Iris pigment epithelial cell (primary cell): ENCODE measurements at places on chromosomes 4 and X.
A peak's percentile ranks its signal among the peaks of the same experiment; 100 is the strongest.

DNA sequence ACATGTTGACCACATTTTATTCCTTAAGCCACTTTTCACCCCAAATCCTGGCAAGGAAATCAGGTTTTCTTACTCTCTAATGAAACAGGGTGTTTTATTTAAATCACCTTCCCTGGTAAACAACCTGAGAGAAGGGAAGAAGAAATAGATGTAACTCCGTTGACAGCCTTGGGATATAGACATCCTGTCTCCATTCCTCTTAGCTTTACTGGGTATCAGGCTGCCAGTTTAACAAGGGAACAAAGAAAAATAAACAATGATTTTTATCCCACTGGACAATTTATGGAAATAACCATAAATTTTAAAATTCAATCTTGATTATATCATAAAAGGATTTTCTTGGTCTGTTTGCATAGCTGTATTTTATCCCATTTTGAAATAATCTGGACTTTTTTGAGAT, 49.2 kb downstream of the EDNRA start:
- no peak for DNase-seq

- no peak for DNase-seq
These were observed 373.6 kb downstream of the MID1IP1 start for GRCh38 chrX:39174772-39175417.

DNA sequence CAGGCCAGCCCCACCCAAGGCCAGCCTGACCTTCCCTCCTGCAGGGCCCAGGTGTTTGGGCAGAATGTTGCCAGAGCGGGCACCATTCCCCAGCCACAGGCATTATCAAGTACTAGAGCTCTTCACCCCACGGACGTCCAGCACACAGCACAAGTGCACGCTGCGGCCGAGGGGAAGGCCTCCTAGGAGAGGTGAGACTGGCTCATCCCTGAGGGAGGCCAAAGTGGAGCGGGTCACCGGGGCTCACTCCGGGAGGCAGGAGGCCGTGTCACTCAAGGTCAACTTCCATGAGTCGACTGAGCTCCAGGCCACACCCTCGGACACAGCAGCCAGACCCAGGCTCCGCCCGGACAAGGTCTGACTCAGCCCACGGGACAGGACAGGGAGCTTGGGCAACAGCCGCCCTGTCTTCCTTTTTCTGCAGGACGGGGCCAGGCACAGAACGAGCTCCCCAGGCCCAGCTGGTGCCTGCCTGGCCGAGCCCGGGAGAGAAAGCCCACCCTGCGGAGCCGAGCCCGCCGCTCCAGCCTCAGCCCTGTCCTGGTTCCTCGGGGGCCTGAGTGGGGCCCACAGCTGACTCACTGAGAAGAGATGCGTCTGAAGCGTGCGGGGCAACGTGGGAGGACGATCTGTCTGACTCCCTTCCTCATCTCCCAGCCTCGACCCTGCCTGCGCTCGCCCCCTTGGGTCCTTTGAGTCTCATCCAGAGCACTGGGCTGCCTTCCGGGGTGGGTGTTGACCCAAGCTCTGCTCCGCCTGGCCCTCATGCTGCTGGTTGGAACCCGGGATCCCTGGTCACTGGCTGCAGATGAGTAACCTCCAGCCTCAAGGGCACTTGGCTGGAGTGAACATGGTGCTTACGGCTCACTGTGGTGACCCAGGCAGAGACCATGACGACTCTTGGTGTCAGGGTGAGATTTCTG, 1.6 kb downstream of the SLC49A3 start:
- peak; percentile 94 for DNase-seq

- DNase-seq: no peak
These were observed 11.5 kb upstream of the TBC1D1 start for GRCh38 chr4:37879365-37879764.

- no peak for DNase-seq
These were observed 821.2 kb downstream of the RPA4 start for GRCh38 chrX:97704881-97705280.

DNA sequence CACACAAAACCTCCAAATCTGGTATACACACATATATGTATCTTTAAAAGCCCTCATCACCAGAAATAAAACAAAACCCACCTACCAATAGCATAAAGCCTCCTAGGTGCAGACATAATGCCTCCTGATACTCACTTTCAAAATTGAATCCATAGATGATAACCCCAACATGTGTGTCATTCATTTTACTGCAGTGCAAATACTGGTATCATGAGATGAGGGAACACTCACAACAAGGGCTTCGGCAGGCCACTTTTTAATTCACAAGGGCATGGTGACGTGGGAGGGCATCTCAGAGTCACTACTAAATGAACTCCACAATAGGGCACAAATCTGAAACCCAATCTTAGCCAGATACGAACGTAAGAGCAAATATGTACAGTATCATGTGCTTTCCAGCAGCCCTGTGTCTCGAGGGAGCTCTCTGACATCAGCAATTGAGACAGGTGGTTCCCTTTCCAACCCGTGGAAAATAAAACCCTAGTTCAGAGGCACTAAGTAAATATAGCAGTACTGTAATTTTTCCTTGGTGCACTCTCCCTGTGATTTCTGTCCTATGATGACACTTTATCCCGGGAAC, 14.1 kb upstream of the PPARGC1A start:
- DNase-seq: no peak
